Iris pigment epithelial cell (primary cell): ENCODE measurements at places on chromosomes 11 and 22.
A peak's percentile ranks its signal among the peaks of the same experiment; 100 is the strongest.

DNA sequence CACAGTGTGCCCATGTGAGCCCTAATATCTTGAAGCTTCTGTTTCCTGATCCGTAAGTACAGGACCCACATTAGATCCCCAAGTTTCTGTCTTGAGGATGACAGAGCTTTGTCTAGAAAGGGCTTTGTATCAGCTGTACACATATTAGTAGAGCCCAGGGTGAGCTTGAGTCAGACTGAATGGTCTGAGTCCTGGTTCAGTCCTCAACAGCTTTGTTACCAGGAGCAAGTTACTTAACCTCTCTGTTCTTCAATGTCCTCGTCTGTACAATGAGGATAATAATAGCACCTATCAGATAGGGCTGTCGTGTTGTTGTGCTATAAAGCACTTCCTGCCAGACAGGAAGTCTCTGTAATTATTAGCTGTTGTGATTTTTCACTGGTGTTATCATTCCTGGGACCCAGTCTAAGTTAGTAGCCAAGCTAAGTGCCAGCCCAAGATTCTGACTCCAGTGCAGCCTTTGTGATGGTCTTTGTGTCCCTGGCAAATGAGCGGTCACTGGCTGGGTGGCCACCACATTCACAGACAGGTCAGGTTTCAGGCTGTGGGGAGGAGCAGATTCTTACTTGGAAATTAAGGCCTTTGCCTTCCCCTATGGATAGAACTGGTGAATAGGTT lies 6.8 kb downstream of the TOM1 start:
- peak; percentile 29 for DNase-seq

- DNase-seq: no peak
Measured at GRCh38 chr11:47507563-47508239, 45.2 kb downstream of the CELF1 start.

- no peak for DNase-seq
Measured at GRCh38 chr11:117634756-117635603, 162.0 kb downstream of the DSCAML1 start.

GRCh38 chr11:88327061-88327460 lies 10.5 kb downstream of the CTSC start:
- DNase-seq: no peak

- peak; percentile 97 for DNase-seq
Measured at GRCh38 chr11:111417766-111418435, 38.8 kb upstream of the POU2AF1 start.

GRCh38 chr22:38467438-38467903 lies 425 bp upstream of the KDELR3 start:
- DNase-seq: no peak

DNA sequence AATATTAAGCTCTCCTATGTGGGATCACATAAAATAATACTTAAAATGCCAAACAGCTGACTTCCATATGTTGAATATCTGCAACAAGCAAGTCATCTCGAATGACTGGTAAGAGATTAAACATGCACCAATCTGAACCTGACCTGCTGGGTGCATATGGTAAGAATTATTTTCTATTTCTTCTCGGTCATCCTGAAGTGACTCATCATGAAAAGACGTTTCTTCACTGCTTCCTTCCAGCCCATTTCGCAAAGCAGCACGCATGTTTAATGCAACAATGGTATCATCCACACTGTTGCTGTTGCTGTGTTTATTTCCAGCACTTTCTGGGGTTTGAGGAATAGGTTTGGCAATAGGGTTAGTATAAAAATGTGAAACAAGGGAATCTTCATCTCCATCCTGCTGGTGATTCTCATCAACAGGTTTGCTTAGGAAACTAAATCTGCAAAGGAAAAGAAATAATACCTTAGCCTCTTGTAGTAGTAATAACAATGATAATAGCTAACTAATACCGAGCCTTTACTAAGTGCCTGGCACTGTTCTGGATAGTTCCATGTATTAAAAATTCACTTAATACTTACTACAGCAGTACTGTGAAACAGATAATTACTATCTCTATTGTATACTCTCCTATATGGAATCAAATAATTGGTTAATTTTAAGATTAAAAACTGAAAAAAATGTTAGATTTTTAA lies 52.0 kb upstream of the CHRNA10 start:
- peak; percentile 99 for DNase-seq

- DNase-seq: peak; percentile 41
Measured at GRCh38 chr22:37806409-37807333, 1.1 kb upstream of the GCAT start.

DNA sequence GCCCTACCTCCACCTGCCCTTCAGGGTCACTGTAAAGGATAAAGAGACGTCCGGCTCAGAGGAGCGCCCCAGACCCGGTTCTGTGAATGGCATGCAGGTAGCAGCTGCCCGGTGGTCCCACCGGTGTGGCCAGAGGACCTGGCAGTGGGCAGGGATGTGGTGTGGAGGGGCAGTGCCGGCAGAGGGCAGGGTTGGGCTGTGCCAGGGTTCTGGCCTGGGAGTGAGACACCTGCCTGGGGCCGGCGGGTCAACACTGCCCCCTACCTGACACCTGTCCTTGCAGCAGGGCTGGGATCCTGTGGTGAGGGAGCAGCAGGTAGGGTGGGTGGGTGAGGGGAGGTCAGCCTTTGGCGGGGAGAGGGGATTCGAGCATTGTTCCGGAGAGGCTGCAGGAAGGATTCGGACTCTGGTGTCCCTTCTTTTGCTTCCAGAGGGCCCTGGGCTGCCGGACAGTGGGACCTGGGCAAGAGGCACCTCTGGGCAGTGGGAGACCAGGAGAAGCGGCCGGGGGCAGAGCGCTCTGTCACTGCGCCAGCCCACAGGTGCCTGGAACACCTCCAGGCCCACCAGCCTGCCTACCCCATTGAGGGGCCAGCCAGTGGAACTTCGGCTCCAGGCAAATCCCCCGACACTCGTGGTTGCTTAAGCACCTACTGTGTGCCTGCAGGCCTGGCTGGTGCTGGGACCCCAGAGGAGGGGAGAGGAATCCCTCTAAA lies 1.6 kb upstream of the PHLDA2 start:
- peak; percentile 42 for DNase-seq

- peak; percentile 1 for DNase-seq
Measured at GRCh38 chr22:47757741-47758140, 995.3 kb downstream of the TBC1D22A start.

- DNase-seq: no peak
Measured at GRCh38 chr11:112769584-112769983, 191.6 kb upstream of the NCAM1 start.

- peak; percentile 54 for DNase-seq
Measured at GRCh38 chr11:47986742-47987141, 6.4 kb downstream of the PTPRJ start.

DNA sequence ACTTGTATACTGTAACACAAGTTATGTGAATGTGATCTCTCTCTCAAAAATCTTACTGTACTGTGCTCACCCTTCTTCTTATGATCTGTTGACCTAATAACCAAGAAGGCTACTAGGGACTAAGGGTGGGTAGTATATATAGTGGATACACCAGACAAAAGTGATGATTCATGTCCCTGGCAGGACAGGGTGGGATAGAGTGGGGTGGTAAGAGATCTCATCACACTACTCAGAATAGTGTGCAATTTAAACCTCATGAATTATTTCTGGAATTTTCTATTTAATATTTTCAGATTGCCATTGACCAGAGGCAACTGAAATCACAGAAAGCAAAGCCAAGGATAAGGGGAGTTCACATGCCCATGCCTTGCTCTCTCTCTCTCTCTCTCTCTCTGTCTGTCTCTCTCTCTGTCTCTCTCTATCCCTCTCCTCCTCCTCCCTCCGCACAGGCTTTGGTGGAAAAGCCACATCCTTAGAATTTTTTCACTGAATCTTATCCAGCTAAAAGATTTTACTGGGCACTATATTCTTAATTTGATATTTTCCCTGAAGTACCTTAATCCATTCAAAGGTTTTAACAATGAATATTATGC lies 12.0 kb upstream of the STK33 start:
- peak; percentile 15 for DNase-seq

- DNase-seq: peak; percentile 50
Measured at GRCh38 chr22:38792833-38793232, 1.1 kb downstream of the DNAL4 start.

DNA sequence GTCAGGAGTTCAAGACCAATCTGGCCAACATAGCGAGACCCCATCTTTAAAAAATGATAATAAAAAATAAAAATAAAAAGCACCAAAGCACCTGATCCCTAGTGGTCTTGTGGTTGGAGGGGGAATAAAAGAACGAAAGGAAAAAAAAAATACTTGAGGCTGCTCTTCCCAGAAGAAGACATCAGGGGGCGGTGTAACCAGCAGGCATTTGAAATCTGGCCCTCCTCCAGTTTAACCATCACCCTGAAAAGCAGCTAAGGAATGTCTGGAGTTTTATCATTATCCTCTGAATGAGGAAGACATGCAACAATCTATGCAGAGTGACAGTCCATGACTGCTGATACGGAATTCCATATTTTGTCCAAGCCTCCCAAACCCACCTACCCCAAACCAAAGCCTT lies 5.6 kb upstream of the KCTD17 start:
- peak; percentile 70 for DNase-seq

DNA sequence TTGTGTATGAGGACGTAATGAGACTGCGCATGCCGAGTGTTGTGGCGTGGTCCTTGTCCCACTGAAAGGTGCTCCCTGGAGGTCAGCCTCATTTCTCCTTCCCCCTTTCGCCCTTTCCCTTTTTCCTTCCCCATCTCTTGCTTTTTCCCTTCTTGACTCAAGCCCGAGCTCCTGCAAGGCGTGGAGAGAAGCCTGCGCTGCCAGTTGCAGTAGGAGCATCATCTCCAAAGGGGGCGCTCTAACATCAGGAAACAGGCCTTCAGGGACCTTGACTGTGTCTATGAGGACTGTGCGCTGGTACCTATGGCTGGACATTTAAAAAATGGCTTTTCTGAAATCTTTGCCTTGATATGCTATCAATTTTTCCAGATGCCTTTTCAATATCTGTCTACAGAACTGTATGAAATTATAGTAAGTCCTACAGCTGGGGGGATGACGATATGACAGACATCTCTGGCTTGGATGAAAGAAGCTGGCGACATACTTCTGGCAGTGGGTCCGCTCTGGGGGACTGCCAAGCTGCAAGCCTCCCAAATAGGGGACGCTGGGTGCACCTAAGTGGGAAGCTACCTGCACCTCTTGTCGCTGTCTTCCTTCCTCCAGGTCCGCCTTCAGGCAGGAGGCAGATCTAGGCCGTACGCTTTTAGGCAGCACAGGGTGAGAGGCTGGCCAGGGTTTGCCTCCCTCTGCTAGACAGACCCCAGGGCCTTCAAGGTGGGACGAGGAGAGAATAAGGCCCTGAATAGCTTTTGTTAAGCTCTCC lies 96.5 kb downstream of the NXPE2 start:
- peak; percentile 41 for DNase-seq

DNA sequence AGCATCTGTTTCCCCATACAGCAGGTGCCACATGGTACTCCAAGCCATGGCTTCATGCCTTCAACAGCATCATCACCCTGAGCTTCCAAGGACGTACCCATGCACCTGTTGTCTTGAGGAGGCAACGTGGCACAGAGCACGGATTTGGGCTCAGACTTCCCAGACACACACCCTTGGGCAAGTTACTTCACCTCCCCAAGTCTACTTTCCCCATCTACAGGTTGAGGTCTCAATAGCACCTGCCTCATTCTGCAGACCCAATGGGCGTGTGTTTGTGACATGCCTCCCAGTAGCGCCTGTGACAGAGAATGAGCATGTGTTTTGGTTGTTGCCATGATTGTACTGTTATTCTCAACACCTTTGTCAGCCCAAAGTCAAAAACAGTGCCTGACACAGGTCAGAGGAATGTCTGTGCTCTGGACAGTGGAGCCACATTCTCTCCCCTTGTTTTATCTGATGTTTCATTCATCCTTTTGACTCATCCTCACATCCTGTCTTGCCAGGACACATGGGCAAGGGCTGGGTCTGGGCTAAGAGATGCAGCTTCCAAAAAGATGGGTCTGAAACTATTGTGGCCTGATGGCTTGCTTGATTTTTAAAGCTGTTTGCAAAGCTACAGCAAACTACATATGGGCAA lies 53.4 kb upstream of the CCND1 start:
- DNase-seq: peak; percentile 67

DNA sequence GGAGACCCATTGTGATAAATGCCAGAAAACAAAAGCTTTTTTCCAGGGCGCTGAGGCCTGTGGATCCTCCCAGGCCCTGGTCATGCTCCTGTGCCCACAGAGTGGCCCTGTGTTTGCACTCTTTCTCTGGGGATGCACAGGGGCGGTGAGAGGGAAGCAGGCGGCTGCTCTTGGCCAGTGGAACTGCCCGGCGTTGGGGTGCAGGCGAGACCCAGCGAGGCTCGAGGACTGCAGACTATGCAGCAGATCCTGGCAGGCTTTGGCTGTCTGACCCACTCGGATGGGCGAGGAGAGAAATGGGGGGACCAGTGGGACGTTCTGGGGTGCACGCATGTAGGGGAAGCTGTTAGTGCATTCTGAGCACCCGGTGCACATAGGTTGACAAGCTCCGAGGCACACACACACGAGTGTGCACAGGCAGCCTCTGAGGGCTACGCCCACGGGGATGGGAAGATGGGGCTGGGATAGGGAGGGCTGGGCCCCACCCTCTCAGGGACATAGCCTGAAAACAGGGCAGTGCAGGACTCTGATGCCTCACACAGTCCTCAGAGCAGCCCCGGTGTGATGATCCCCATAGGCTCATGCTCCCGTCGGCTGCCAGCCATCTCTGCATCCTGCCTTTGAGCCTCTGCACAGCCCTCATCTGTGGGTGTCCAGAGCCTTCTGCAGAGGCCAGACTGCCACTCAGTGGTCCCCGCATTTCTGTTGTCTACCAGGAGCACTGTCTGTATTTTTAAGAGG lies 1233.5 kb downstream of the BRD1 start:
- no peak for DNase-seq

GRCh38 chr11:29685361-29685760 lies 331.5 kb downstream of the KCNA4 start:
- DNase-seq: no peak

GRCh38 chr11:44572436-44572835 lies 7.0 kb downstream of the CD82 start:
- no peak for DNase-seq

DNA sequence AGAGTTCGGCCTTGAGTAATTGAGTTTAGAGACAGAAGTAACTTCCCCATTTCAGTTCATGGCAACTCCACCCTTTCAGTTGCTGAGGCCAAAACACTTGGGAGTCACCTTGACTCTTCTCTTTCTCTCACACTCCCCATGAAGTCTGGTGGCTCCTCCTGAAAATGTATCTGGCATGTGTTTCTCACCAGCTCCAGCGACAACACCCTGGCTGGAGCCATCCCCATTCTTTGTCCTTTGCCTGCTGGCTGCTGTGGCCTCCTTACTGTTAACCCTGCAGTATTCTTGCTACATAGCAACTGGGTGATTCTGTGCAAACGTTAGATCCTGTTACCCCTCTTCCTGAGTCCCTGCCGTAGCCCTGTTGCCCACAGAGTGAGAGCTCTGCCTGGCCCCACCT lies 23.8 kb downstream of the SLC6A5 start:
- no peak for DNase-seq

- no peak for DNase-seq
Measured at GRCh38 chr11:49405743-49406142, 197.3 kb upstream of the FOLH1 start.

DNA sequence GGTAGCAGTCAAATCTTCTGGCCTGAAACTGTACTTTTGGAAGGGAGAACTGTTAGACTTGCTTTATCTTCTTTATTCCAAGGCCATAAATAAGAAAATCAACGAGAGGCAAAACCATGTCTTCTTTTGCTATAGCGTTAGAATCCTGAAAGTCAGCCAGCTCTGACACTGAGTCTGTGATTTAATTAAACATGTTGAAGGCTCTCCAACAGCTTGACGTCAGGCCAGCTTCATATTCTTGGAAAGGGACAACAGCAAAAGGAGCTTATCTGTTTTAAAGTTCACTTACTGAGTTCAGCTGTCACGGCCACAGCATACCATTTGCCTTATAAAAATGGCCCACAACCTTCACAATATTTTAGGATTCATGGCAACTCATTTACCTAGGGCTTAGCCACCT lies 131.0 kb upstream of the LDLRAD3 start:
- no peak for DNase-seq

- DNase-seq: no peak
Measured at GRCh38 chr22:19761725-19762567, 1.4 kb downstream of the TBX1 start.
